Germinal center (tissue), 1 donor: ENCODE measurements at places on chromosomes 5 and 9.

GRCh38 chr9:131598121-131598520 is 52.8 kb downstream of the PRRT1B start:
- DNase-seq = no peak

GRCh38 chr5:55039843-55040242 is 15.8 kb downstream of the GZMK start:
- no peak for DNase-seq

GRCh38 chr5:79653843-79654242 is 35.8 kb upstream of the CMYA5 start:
- no peak for DNase-seq

GRCh38 chr5:88741964-88742363 is 141.0 kb downstream of the MEF2C start:
- DNase-seq = no peak

DNA sequence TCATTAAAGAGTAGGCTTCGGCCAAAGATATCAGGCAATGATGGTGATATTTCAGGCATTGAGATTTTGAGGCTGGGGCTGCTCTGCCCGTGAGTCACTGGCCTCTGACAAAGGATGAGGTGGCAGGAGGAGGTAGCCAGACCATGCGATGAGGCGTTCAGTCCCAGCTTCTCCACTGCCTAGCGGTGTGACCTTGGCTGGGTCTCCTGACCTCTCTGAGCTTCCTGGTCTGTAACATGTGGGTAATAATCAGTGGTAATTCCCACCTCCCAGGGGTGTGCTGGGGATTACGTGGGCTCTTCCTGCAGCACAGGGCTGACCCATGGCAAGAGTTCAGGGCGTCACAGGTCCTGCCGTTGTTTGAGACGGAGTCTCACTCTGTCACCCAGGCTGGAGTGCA is 73.2 kb upstream of the RAPGEF1 start:
- DNase-seq = no peak

DNA sequence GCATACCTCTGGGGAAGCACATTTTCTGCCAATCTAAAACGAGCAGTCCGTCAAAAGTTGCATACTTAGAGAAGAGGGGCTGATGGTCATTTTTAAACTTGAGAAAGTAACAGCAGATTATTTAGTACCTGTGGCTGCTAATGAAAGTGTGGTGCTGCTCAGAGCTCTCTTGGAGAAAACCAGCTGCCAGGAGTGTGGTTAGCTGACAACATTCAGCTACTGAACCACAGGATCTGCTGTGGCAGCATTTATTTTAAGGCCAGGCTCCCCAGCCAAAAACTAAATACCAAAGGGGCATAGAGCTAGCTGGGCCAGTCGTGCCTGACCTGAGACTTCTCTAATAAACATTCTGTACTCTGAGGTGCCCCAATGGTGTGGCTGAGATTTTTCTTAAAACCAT is 203.6 kb downstream of the EDIL3 start:
- no peak for DNase-seq

- no peak for DNase-seq
Observed at GRCh38 chr9:16653491-16654399, 216.7 kb downstream of the BNC2 start.

- DNase-seq = no peak
Observed at GRCh38 chr5:92371171-92371888, 988.2 kb upstream of the ARRDC3 start.

DNA sequence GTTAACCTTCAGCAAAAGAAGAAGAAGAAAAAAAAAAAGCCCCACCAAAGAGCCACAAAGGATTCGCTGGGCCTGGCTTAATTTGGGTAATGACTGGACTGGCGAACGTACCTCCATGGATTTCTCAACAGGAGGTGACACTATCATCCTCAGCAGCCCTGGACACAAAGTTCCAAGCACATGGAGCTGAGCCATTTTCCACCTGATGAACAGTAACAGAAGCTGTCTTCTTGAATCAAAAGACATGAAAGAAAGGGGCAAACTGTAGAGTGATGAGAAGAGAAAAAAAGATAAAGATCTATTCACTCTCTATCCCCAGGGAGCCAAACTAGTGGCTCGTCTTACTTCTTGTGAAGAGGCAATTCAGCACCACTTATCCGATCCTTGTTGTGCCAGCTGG is 150.2 kb upstream of the TRPM3 start:
- no peak for DNase-seq

DNA sequence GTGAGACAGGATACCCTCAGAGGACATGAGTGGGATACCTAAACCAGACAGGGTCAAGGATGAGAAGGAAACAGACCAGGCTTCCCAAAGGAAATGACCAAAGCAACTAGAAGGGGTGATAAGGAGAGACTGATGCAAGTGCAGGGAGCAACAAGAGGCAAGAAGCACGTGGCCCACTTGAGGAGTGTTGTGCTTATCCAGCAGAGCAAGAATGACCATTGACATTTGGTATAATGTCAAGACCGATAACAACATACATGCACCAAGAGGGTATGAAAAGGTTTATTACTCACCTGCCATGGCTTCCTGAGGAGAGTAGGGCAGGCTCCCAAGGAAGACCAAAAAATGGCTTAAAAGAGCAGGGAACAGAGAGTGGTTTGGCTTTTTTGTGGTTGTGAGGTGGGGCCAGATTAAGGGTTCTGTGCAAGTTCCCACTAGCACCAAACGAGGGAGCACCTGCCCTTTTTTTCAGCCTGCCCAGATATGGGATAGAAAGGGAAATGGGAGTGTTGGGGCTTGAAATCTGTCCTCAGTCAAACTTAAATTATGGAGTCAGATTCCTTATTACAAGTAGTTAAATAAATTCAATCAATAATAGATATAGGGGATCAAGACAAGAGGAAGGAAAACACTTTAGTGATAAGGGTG is 513.6 kb downstream of the RASEF start:
- DNase-seq = no peak

GRCh38 chr9:2655411-2655901 is 33.9 kb downstream of the VLDLR start:
- no peak for DNase-seq

GRCh38 chr5:110275878-110276277 is 450.6 kb downstream of the TMEM232 start:
- DNase-seq = no peak

DNA sequence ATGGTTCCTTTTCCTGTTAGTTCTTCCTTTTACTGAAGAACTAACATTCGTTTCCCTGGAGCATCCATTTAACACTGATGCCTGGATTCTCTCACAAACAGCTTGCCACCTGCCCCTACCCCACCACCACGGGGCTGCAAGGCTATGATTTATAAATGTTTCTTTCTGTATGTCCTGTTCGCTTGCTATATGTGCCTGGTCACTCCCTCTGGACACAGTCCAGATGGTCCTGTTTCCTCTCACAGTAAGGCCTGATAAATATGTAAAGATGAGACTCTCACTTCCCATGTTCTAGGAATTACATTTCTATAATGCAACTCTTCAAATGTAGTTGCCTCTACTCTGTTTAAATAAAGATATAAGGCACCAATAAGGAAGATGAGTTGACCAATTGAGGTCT is 146.4 kb upstream of the SHB start:
- no peak for DNase-seq

DNA sequence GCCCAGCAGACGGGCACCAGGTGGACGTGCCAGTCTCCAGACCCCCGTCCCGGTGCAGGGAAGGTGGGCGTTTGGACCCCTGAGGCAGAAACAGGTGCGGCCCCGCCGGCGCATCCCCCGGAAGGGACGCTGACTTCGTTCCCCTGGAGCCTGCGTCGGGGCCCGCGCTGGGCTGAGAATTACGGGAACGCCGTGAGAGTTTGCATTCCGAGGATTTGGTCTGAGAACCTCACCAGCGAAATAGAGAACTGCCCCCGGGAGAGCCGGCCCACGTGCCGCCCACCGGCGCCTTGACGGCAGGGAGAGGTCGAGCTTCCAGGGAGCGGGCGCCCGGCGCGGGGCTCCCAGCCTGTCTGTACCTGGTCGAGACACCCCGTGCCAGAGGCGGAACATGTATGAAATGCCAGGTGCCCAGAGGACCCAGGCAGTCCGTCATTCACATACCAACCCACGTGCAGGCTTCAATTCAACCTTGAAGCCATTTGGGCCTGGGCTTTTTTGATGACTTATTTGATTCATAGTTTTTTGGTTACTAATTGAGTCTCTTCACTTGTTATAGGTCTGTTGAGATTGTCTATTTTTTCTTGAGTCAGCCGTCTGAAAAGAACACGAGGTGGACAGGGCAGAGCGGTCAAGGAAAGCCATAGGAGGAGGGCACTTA is 877 bp upstream of the CAMSAP1 start:
- DNase-seq = no peak

GRCh38 chr5:170473642-170474041 is 30.2 kb upstream of the KCNIP1 start:
- DNase-seq = no peak

DNA sequence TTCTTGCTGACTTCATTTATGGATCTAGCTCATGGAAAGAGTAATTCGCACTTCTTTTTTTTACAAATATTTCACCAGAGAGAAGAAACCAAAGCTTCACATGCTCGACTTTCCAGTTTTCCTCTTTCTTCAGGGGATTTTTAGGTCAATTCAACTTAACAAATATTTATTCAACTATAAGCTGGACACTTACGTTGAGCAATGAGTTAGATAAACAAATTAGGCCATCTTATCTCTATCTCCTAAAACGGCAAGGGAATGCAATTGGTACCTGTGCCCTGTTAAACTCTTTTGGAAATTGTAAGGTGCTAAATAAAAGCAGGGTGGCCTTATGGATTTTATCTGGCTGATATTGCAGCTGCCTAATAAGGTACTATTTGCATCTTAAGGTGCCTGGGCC is 145.1 kb upstream of the RAI14 start:
- DNase-seq = no peak

GRCh38 chr5:63053019-63053638 is 474.5 kb downstream of the LRRC70 start:
- DNase-seq = no peak

- no peak for DNase-seq
Observed at GRCh38 chr5:140042393-140042642, 781 bp downstream of the NRG2 start.
